ENCODE measurements at places on chromosomes 2 and 18.

DNA sequence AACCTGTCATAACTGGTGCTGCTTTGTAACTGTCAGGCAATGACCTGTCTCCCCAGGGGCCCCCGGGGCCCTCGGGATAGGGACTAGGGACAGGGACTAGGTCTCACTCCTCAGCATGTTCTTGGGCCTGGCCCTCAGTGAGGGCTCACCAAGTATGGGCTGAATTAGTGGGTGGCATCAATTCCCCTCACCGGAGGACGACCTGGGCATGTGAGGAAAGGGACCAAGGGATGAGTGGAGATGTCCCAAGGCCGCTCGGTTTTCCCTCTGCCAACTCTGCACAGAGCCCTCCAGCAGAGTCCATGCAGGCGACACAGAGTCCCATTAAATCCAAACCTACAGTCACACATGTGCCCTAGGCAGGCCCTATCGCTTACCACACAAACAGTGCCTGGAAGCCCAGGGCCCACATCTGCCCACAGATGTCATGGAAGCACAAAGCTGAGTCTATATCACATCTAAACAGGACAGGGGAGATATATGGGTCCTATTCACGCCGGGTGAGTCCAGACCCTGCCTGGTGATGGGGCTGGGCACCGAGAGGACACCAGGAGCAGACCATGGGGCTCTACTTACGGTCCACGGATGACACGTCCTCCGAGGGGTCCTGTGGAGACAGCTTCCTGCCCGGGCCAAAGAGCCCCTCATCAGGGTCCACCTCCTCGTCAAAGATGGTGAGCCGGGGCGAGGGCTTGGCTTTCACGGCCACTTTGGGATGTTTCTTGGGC, 26.6 kb downstream of the HS1BP3 start:
- no peak for DNase-seq

DNA sequence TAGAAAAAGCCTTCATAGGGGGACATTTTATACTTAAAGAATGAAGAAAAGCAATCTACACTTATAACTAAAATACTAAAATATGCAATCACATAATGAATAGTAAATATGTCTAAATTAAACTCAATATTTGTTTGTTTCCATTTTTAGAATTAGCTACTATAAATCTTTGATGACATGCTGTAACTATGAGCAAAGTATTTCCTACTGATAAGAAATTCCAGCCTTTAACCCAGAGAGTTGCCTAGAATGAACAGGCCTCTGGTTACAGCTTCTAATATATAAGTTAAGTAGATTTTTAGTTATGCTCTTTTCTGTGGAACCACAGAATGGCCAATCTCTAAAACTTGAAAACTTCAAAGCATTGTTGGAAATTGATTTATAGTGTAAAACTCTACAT, 1465.6 kb upstream of the ZEB2 start:
- no peak for DNase-seq

GRCh38 chr18:34097312-34097711, 127.4 kb downstream of the NOL4 start:
- no peak for DNase-seq

- DNase-seq: no peak
Observed at GRCh38 chr18:48885266-48885923, 65.4 kb downstream of the SMAD7 start.

GRCh38 chr2:201127570-201127969, 11.6 kb downstream of the CFLAR start:
- peak; percentile 16 for DNase-seq

- no peak for DNase-seq
Observed at GRCh38 chr18:61980355-61980754, 87.5 kb upstream of the RNF152 start.

GRCh38 chr2:70241340-70241739, 7.1 kb downstream of the TIA1 start:
- no peak for DNase-seq

GRCh38 chr2:47592381-47592780, 189.4 kb downstream of the MSH2 start:
- no peak for DNase-seq

GRCh38 chr2:205646680-205647079, 35.6 kb upstream of the NRP2 start:
- DNase-seq: no peak

- DNase-seq: no peak
Observed at GRCh38 chr2:182043021-182043420, 57.4 kb downstream of the PPP1R1C start.

- no peak for DNase-seq
Observed at GRCh38 chr2:229230911-229231310, 40.2 kb downstream of the PID1 start.

DNA sequence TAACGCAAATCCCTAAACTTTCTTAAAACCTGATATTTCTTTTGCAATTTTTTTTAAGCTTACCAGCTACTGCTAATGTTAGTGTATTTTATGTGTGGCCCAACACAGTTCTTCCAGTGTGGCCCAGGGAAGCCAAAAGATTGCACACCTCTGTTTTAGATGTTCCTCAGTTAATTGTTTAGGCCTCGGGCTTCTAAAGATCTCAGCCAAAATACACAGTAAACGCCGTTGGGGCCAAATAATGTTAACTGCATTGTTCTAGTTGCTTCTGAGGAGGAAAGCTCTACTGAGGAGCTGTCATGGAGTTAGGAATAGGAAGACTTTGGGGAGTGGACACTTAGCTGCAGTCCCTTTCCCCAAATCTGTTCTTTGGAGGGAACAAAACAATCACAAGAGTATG, 2.0 kb downstream of the HSPE1 start:
- DNase-seq: no peak
